ENCODE measurements at places on chromosomes 2 and 18.

DNA sequence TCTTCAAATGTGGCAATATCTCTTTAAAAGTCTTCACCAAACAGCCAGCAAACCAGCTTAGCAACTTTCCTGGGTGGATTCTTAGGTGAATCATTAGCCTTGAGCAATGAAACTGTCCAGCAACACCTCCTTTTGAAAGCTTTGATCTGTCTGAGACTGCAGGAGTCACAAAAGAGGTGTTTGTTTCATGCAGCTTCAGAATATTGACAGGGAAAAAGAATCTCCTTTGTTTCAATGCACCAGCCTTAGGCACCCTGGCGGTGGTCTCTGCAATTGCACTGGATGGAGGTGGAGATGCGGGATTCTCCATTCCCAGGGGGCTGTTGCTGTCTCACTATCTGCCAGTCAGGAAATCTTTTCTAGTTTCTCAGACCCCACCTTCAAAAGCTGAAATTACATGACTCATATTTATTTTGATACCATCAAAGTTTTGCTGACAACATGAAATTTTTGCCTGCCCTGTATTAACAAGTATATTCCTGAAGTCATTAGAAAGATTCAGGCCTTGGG is 76.0 kb upstream of the DSG1 start:
- DNase-seq: peak; percentile 78

- DNase-seq: no peak
Measured at GRCh38 chr18:3747176-3747973, 297.4 kb downstream of the TGIF1 start.

GRCh38 chr2:177164131-177164530 is 48.5 kb upstream of the HNRNPA3 start:
- DNase-seq: no peak

DNA sequence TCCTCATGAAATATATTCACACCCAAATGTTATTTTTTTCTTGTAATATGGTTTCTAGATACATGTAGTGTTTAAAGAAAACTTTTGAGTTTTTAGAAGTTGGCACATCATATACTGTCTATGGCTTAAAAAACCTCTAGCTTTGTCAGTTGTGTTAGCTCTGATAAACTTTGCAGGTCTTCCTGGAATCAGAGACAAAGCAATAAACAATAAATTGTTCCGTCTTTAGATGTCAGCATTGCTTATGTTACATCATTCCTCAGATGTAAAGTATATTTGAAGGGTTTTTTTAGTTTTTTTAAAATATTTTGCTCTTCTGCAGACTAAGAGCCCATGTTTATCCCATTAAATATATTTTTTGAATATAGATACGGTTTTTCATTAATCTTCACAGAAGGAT is 145.1 kb downstream of the GPD2 start:
- DNase-seq: no peak

DNA sequence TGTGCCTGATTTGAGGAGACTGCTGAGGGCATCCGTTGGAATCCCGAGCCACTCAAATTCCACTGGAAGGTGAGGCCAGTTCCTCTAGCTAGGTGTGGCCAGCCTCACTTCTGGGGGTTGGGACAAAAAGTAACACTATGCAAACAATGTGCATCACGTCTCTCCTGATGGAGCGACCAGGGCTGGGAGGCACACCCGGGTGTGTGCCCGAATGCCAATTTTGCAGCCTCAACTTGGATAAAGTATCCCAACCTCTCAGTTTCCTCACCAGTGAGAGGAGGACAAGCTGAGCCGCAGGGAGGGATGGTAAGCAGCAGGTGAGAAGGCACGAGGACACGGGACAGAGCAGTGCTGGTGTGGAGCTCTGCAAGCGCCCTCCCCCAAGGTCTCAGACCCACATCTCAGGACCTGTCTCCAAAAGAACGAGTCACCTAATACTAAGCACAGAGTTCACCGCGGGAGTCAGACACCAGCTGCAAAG is 218.3 kb downstream of the HAUS1 start:
- no peak for DNase-seq

GRCh38 chr2:188294352-188294926 is 2.8 kb downstream of the GULP1 start:
- no peak for DNase-seq

GRCh38 chr2:216013080-216013909 is at the start of gene MREG:
MREG (minus strand) TSS chr2:216013551; CDS start chr2:216013327, 224 bp downstream.
- peak; percentile 78 for DNase-seq

- no peak for DNase-seq
Measured at GRCh38 chr18:12844391-12844790, 39.6 kb downstream of the PTPN2 start.

GRCh38 chr2:155412598-155412997 is 714.1 kb downstream of the KCNJ3 start:
- no peak for DNase-seq

- DNase-seq: no peak
Measured at GRCh38 chr2:188170356-188170755, 121.3 kb upstream of the GULP1 start.

- DNase-seq: no peak
Measured at GRCh38 chr2:170582751-170583463, 132.2 kb upstream of the SP5 start.

DNA sequence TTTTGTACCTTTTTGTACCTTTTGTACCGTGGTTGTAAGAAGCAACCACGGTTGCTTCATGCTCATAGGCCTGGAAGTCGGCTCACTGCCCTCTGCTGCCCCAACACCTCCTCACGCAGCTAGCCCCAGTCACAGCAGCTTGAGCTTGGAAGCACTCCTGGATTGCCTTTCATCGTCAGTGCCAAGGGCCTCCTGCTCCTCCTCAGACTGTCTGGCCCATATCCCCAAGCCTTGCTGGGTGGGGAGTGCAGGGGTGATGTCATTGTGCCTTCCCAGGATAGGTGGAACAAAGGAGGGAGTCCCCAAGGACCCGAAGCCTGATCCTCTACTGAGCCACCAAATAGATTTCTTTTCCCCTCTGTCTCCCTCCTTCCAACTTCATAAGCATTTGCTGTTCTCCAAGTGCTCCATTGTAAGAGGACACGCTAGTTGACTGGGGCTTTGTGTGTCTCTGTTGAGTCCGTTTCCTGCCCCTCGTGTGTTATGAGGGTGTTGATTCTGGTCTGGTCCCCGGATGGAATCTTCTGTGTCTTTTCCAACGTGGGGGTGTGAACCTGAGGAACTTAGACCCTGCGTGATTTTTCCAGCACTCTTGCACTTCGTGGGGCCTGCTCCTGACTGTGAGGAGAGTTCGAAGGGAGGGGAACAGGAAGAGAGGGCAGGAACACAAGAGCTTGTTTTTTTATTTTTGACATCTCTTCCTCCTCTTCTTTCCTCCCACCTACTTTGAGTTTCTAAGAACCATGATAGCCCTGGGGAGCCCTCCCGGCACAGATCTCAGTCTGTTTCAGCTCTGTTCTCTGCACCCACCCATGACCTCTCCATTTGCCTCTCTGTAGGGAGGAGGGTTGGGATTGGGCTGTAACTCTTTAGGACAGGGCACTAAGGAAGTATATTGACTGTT is 127.2 kb upstream of the EML6 start:
- DNase-seq: peak; percentile 34

DNA sequence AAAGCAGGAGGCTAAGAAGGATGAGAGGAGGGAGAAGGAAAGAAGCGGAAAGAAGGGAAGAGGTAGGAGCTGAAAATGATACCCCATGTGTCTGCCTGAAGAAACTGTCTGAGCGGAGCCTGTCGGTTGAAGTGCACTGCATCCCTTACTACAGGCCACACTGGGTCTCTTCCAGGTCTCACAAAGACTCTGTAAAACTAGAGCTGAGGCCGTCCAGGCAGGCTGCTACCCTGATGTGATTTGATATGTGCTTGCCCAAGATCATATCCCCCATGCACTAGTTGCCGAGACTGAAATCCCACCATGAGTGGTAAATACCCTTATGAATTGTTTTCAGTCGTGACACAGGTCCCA is 134.4 kb downstream of the MAIP1 start:
- DNase-seq: no peak

DNA sequence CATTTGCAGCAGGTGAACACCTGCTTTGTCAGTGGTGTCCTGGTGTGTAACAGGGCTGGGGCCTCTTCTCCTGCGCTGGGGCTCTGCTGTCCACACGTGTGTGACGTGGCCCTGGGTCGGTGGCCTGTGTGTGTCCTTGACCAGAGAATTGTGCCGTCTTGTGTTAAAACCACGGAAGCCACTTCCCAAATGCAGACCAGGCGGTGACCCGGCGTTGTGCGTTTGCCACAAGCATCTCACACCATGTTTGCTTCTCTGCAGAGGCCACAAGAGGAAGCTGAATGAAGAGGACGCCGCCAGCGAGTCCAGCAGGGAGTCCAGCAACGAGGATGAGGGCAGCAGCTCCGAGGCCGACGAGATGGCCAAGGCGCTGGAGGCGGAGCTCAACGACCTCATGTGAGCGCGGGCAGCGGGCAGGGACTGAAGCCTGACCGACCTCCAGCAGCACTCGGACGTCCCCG is 44.3 kb upstream of the KCNG2 start:
- no peak for DNase-seq

DNA sequence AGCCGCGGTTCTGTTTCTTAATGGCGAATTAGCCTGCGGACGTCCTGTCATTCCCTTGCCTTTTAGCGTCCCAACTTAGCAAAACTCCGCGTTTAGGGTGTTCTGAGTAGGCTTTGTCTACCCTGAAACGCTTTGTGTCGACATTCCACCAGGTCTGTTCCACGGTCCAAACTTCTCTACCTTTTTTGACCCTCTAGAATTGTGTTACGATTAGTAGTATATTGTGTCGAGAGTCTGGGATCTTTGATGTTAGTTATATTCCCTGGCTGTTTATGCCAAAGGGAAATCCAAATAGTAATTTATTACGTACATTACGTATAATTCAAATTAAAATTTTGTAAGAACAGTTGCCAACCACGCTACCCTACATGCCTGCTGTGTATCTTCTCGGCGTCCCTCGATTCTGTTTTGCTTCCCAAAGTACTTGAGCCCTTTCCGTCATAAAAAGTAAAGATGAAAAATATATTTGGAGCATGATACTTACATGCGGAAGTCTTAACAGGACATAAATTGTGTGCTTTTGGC is 495 bp upstream of the TTC32 start:
- no peak for DNase-seq

DNA sequence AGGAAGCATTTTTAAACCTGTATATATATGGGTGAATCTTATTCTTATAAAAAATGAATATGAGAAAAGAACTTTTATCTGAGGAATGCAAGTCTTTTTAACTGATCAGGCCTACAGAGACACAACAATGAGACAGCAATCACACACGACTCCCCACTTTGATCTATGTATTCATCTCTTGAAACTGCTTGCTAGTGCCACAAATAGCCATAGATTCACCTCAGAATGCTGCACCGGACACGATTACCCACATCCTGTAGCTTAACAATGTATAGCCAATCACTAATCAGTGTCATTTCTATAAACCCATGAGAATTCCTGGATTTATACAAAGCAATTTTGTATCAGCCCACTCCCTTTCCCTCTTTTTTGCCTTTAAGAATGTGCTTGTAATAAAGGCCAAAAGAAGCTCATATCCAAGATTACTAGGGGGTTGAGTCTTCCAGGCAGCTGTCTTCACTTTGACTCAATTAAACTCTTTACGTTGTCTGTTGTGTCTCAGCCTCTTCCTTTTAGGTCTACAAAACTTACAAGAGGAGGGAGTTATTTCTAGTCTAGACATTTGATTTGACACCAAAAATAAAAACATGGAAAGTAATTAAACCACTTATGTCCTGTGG is 94.9 kb downstream of the MBD2 start:
- DNase-seq: no peak

DNA sequence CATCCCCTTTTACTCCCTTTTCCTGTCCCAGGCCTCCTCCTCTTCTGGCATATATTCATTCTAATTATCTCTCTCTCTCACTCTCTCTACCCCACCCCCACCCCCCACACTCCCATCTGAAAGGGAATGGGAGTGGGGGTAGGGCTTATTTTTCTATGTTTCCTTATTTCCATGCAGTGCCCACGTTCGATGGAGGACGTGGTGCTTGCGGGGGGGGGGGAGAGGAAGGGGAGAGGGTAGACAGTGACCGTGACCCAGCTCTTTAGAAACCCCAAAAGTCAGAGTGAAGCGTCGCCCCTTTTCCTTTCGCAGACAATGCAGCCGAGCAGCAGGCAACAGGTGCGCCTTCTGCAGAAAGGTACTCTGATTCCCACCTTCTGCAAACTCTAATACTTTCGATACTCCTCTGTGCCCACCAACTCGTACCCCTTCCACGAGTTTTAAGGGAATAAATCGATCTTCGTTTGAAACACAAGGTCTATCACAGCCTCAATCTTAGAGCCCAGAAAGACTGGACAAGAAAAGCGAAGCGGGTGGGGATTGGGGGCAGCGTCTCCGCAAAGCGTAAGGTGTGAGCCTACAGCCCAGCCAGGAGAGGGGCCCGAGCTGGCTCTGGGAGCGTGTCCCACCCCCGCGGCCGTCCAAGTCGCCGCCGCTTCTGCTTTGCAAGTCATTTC is 891 bp upstream of the NR4A2 start:
- peak; percentile 65 for DNase-seq

GRCh38 chr2:174635015-174635593 is 37.5 kb upstream of the WIPF1 start:
- no peak for DNase-seq

- no peak for DNase-seq
Measured at GRCh38 chr18:56815926-56816325, 164.8 kb downstream of the WDR7 start.

DNA sequence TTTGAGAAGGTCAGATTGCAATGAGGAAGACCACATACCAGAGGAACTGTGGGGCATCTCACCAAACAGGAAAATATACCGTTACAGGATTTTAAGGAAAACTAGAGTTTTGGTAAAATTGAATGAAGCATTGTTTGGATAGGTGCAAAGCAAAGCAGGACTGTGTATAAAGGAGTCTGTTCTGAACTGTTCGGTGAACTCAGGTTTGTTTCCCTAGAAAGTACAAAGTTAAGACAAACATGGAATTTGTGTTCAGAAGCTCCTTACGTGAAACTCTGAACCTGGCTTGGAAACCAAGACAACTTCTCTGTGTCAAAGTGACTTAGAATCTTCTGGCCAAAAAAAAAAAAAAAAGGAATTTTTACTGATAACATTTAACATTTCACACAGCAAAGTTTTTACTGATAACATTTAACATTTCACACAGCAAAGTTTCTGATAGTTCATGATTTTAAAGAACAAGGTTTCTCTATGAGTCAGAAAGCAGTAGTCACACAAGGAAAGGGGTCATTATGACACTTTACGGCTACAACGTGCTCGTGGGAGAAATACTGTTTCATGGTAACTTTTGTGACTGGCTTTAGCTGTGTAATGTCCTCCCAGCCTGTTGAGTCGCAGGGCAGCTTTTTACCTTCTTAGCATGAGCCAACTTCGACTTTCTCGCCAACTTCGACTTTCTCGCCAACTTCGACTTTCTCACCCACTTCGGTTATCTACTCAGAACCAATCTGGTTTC is 21.2 kb upstream of the TET3 start:
- no peak for DNase-seq

DNA sequence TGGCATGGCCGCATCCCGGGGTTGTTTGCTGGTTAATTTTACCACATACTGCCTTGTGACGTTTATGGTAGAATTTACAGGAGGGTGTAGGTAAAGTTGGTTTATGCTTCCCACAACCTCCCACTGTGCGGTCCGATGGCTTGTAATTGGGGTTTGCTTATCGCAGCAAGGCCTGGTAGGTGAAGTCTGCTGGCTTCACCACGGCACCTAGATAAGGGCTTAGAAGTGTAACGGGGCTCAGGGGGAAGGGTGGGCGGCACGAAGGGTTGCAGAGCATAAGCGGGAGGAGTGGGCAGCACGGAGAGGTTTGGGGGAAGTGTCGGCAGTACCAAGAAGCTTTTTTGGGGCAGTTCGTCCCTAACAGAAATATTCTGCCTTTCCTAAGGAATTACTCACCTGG is 39.0 kb upstream of the TMEM131 start:
- no peak for DNase-seq

GRCh38 chr2:133992454-133992853 is 261.4 kb upstream of the MGAT5 start:
- no peak for DNase-seq
